ENCODE measurements at places on chromosomes 5 and 9. TPM values are rescaled to one million over a fixed set of nuclear protein-coding genes. Genes with fewer than 3 reads are reported as not detected.

Gene NIPAL4
- not detected for total RNA-seq

DNA sequence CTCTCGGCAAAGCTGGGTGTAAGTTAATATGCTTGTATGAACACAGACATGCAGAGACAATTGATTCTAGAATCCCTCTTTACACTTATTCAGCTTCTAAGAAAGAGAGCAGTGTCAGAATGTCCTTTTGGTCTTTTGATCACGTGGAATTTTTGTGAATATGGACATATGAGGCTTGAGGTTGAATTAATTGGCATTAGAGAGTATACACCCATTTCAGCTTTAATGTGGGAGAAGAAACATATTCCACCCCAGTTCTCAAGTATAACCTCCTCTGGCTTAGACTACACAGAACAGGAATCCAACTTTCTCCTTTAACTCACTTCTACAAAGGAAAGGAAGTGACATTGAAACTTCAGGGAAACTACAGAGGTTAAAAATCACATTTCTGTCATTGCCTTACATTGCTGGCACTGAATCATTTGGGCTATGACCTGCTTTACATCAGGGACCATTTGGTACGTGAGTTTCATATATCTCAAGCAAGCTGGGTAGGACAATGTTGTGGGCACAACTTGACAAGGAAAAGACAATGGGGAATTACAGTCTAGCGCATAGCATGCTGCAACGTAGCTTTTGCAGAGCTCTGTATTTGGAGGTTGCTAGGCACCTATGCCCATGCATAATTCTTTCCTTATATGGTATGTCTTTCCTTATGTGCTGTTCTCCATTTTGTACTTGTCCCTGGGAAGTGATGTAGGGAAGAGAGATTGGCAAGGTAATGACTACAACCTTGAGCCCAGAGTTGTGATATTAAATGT lies 19.5 kb downstream of the DAB2 start:
- DNase-seq: no peak

- DNase-seq: no peak
These were observed 300.0 kb downstream of the SH3GL2 start for GRCh38 chr9:17878810-17879370.

DNA sequence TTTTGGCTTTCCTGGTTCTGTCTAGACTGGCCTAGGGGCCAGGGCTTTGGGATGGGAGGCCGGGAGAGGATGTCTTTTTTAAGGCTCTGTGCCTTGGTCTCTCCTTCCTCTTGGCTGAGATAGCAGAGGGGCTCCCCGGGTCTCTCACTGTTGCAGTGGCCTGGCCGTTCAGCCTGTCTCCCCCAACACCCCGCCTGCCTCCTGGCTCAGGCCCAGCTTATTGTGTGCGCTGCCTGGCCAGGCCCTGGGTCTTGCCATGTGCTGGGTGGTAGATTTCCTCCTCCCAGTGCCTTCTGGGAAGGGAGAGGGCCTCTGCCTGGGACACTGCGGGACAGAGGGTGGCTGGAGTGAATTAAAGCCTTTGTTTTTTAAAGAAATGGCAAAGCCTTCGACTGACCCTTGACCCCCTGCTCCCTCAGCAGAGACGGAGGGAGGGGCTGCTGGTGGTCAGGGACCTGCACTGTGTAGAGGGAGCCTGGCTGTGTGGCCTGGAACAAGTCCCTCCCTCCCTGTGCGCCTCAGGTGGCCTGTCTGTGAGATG lies 11.1 kb downstream of the FPGS start:
- no peak for DNase-seq

- DNase-seq: peak; percentile 82
These were observed 190.4 kb downstream of the EPB41L4A start for GRCh38 chr5:112228667-112229066.

- DNase-seq: no peak
These were observed 76.4 kb upstream of the TARS1 start for GRCh38 chr5:33364406-33364805.

Measured in ascending aorta (tissue), 2 donors.